Ascending aorta (tissue), 2 donors: ENCODE measurements at places on chromosomes 3 and 15. TPM values are rescaled to one million over a fixed set of nuclear protein-coding genes. Genes with fewer than 3 reads are reported as not detected.

GRCh38 chr3:178059119-178059518 lies 477.1 kb upstream of the KCNMB2 start:
- DNase-seq = no peak
- H3K4me3 ChIP-seq = no peak overlapping the region
- H3K4me1 ChIP-seq = peaks cover 4% of the 10 kb centered on the region
- no peak overlapping the region for H3K27ac ChIP-seq
- H3K36me3 ChIP-seq = no peaks in the 10 kb centered on the region

- peak overlapping the region; percentile 51 for H3K4me3 ChIP-seq
- no peaks in the 10 kb centered on the region for H3K36me3 ChIP-seq
- H3K27me3 ChIP-seq = no peaks in the 10 kb centered on the region
- H3K27ac ChIP-seq = no peak overlapping the region
- H3K4me1 ChIP-seq = no peaks in the 10 kb centered on the region
- DNase-seq = no peak
Observed at GRCh38 chr3:107928084-107928445, 162.8 kb downstream of the CD47 start.

- no peak overlapping the region for H3K27ac ChIP-seq
- H3K36me3 ChIP-seq = peaks cover 53% of the 10 kb centered on the region
- no peaks in the 10 kb centered on the region for H3K4me1 ChIP-seq
- DNase-seq = no peak
- H3K4me3 ChIP-seq = no peak overlapping the region
- H3K27me3 ChIP-seq = no peaks in the 10 kb centered on the region
Observed at GRCh38 chr3:11346416-11346815, 74.2 kb downstream of the ATG7 start.

GRCh38 chr15:56327721-56328502 lies 37.3 kb upstream of the TEX9 start:
- no peaks in the 10 kb centered on the region for H3K36me3 ChIP-seq
- H3K27me3 ChIP-seq = no peaks in the 10 kb centered on the region
- no peak overlapping the region for H3K27ac ChIP-seq
- no peak for DNase-seq
- H3K4me3 ChIP-seq = no peak overlapping the region

DNA sequence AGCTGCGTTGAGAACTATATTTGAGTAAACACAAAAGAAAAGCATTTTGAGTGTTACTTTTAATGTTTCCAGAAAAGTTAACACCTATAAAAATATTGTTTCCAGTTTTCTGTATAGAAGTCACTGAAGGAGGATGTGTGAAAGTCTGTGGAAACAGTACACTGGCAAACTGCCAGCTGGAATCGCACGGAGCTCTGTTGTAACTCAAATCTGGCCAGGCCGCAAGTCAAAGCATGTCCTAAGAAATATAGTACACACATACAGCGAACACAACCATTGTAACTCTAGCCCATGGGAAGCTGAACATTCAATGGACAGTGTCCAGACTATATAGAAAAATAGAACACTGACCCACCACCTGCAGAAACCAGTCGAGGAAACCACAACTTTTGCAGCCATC lies 657.2 kb downstream of the FHIT start:
- H3K36me3 ChIP-seq = no peaks in the 10 kb centered on the region
- H3K4me1 ChIP-seq = no peaks in the 10 kb centered on the region
- H3K27me3 ChIP-seq = no peaks in the 10 kb centered on the region
- no peak for DNase-seq

- no peak overlapping the region for H3K4me3 ChIP-seq
- no peaks in the 10 kb centered on the region for H3K4me1 ChIP-seq
- no peaks in the 10 kb centered on the region for H3K36me3 ChIP-seq
- no peak for DNase-seq
Observed at GRCh38 chr15:82890995-82891390, 61.5 kb downstream of the HOMER2 start.

GRCh38 chr15:82764740-82765139 lies 41.1 kb downstream of the FSD2 start:
- no peaks in the 10 kb centered on the region for H3K27me3 ChIP-seq
- no peak overlapping the region for H3K27ac ChIP-seq
- no peaks in the 10 kb centered on the region for H3K4me1 ChIP-seq
- DNase-seq = no peak

GRCh38 chr15:39892418-39892817 lies 27.6 kb downstream of the GPR176 start:
- H3K4me3 ChIP-seq = no peak overlapping the region
- peaks cover under 1% of the 10 kb centered on the region for H3K4me1 ChIP-seq
- no peaks in the 10 kb centered on the region for H3K36me3 ChIP-seq
- no peak overlapping the region for H3K27ac ChIP-seq
- no peak for DNase-seq

DNA sequence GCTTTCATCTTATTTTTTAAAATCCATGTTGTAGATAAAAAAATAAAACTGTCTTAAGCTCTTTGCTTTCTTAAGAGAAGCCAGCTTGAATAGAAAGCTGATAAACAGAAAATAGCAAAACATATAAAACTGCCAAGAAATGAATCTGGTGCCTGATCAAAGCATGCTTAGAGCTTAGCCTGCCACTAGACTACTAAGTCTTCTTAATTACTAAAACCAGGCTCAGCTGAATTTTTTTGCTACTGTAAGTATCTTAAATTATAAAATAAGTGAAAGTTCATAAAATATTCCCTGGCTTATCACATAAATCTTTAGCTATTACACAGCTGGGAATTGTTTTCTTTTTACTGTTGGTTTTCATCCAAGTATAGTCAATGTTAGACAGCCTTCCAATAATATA lies 803.9 kb downstream of the DIPK2A start:
- no peaks in the 10 kb centered on the region for H3K36me3 ChIP-seq
- H3K27ac ChIP-seq = no peak overlapping the region
- H3K27me3 ChIP-seq = no peaks in the 10 kb centered on the region
- H3K4me1 ChIP-seq = peaks cover 5% of the 10 kb centered on the region
- no peak for DNase-seq

- no peak overlapping the region for H3K27ac ChIP-seq
- H3K4me1 ChIP-seq = no peaks in the 10 kb centered on the region
- DNase-seq = no peak
- peaks cover 9% of the 10 kb centered on the region for H3K36me3 ChIP-seq
- H3K27me3 ChIP-seq = no peaks in the 10 kb centered on the region
Observed at GRCh38 chr15:78788016-78788660, 23.1 kb downstream of the ADAMTS7 start.

DNA sequence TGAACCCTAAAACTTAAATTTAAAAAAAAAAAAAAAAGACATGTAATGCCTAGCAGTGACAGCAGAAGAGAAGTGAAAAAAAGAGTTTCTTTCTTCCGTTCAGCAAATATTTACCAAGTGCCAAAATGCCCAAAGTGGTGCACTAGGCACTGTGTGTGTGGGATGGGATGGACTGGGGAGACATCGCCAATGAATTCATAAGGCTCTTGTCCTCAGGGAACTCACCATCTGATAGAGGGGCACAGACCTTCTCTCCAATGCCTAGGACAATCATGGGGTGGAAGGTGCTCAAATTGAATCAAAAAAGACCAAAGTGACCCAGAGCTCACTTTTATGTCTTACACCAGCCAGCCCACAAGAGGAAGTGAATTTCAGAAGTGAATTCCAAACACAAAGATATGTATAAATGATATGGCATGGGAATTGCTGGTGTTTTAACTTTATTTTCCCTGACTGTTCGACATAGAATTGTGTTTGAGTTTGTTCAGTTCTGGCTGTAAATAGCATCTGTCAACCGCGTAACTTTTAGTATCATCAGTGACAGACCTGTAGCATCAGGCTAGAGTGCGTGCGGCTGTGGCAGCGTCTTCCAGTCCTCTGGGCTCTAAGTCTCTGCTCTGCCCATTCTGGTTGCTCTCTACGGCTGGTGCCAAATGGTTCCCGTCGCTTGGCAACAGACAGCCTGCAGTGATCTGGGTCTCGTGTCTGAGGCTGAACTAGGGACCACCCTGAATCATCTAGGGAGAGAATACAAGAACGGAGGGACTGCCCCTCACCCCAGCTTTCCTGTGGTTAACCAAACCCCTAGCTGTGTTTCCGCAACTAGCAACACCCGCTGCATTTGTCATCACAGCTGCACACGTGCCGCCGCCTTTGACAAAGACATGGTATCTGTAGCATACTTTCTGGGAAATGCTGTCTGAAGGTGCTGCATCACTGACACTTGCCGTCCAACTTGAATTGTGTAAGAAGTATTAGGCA lies 154.0 kb upstream of the THBS1 start:
- H3K36me3 ChIP-seq = no peaks in the 10 kb centered on the region
- no peaks in the 10 kb centered on the region for H3K4me1 ChIP-seq
- no peak overlapping the region for H3K27ac ChIP-seq
- no peaks in the 10 kb centered on the region for H3K27me3 ChIP-seq
- H3K4me3 ChIP-seq = no peak overlapping the region

- no peaks in the 10 kb centered on the region for H3K4me1 ChIP-seq
- H3K27ac ChIP-seq = no peak overlapping the region
- no peaks in the 10 kb centered on the region for H3K27me3 ChIP-seq
- no peak for DNase-seq
- no peak overlapping the region for H3K4me3 ChIP-seq
- H3K36me3 ChIP-seq = no peaks in the 10 kb centered on the region
Observed at GRCh38 chr3:197525706-197526105, 30.1 kb downstream of the BDH1 start.

GRCh38 chr3:58537412-58538301 lies 667 bp upstream of the ACOX2 start:
- H3K36me3 ChIP-seq = peaks cover 5% of the 10 kb centered on the region
- peak overlapping the region; percentile 64 for H3K27ac ChIP-seq
- H3K4me3 ChIP-seq = no peak overlapping the region
- peaks cover 9% of the 10 kb centered on the region for H3K4me1 ChIP-seq

DNA sequence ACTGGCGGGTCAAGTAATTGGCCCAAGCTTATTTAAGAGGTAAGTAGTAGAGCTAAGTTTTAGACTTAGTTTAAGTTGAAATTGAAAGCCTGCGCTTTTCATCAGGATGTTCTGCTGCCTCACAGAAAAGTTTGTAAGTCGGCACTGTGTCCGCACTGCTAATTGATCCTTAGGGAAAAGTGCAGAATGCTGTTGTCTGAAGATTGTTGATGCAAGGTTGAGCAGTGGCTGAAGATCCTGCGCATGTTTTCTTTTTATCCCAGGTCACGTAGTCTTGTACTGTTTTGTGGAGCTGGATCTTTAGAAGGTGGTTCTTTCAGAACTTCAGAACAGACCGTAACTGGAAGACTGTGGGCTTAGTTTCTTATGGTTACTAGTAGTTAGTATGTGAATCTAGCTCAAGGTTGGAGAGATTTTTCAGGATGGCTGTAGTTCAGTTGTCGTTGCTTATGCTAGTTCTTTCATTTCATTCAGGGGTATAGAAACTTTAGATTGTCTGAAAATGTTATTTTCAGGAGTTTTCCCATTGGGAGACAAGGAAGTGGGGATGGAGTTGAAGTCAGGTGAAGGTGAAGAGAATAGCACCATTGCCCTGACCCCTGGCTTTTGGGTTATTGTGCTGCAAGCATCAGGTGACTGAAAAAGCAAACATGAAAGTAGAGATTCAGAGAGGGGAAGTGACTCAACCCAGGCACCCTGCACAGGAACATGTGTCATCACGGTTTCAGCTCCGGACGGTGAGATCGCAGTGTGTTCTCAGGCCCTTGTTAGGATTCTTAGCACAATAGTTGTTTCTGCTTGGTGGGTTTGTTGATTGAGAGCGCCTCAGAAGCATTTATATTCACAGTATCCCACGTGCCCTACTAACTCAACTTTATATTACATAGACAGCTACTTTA lies 32.8 kb downstream of the AKAP13 start:
- H3K27ac ChIP-seq = no peak overlapping the region
- H3K4me1 ChIP-seq = peaks cover 19% of the 10 kb centered on the region
- no peak overlapping the region for H3K4me3 ChIP-seq
- no peaks in the 10 kb centered on the region for H3K36me3 ChIP-seq
- DNase-seq = peak; percentile 78

DNA sequence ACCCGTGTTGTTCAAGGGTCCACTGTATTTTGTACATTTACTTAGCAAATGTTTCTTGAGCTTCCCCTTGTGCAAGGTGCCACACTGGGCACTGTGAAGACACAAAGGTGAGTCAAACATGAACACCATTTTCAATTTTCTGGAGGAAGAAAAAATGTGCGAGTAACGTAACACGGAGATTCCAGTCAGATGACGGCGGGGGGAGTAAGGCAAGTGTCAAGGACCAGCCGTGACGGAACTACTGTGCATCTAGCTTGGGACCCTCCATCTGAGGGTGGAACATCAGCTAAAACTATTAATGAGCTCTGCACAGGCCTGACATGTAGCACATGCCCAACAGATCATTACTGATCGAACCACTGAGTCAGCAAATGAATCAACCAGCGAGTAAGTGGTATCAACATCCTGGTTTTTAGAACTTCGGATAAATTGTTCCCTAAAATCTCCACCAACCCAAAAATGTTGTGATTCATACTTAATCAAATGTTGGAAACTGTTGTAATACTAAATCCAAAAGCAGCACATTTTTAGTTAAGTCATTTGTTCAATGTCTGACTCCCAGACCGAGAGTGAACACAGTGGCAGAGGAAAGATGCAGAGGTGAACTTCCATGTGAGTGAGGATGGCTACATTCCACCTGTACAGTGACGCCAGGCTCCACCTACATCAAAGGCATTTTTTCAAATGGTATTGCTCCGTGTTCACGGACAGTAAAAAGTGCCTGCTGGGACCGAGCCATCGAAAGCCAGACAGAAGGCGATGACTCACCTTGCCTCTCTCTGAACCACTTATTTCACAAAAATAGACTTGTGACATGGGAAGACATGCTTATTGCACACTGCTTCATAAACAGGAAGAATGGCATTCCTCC lies 172.2 kb downstream of the ATP10A start:
- H3K4me1 ChIP-seq = no peaks in the 10 kb centered on the region
- no peaks in the 10 kb centered on the region for H3K27me3 ChIP-seq
- peaks cover 57% of the 10 kb centered on the region for H3K36me3 ChIP-seq

DNA sequence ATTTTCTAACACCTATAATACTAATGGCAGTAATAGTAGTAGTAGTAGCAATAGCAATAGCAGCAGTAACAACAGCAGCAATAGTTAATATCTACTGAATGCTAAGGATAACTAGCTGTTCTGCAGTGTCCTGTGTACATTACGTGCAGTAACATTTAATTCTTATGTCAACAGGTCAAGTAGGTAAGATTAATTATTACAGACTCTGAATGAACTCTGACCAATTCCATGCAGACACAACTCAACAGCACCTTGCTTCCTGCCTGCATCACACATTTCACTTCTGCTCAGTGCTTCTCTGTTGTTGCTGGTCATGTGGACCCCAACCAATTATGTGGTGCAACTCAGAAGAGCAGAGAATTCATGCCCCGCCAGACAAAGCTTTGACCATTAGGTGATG lies 39.9 kb upstream of the ARHGEF26 start:
- no peak overlapping the region for H3K4me3 ChIP-seq
- H3K36me3 ChIP-seq = no peaks in the 10 kb centered on the region
- no peak for DNase-seq
- no peaks in the 10 kb centered on the region for H3K4me1 ChIP-seq
- H3K27me3 ChIP-seq = no peaks in the 10 kb centered on the region

GRCh38 chr15:61205346-61205921 lies 23.7 kb downstream of the RORA start:
- peak overlapping the region; percentile 82 for H3K27ac ChIP-seq
- H3K36me3 ChIP-seq = no peaks in the 10 kb centered on the region
- H3K4me1 ChIP-seq = peaks cover 2% of the 10 kb centered on the region
- peak overlapping the region; percentile 24 for H3K4me3 ChIP-seq

The SYNPR gene
- total RNA-seq = not detected

The UQCC5 gene
- not detected for total RNA-seq

The CCDC39 gene
- total RNA-seq = not detected

The AQP9 gene
- 0.43 TPM for total RNA-seq

The CLRN1 gene
- total RNA-seq = not detected

The AP3B2 gene
- not detected for total RNA-seq

The SLC28A2 gene
- not detected for total RNA-seq

The BFSP2 gene
- total RNA-seq = not detected

The SLC9A9 gene
- total RNA-seq = 63.4 TPM
